ENCODE measurements at places on chromosomes 2 and 18. TPM values are rescaled to one million over a fixed set of nuclear protein-coding genes. Genes with fewer than 3 reads are reported as not detected.

DNA sequence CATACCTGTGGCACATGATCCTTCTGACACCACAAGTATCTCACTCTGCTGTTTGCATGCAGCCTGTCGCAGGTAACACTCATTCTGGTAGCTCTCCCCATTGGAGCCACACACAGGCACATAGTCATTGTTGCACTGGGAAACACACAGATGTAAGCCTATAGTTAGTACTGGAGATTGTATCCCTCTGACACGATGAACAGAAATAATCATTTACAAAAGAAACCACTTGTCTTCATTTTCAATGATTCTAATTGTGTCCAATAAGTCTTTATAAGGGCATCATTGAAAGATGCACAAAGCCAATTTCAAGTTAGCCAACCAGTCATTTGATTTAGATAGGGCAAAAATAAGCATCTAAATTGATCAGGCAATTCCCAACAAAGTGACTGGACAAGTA, 10.4 kb downstream of the TMEFF2 start:
- no peak for DNase-seq

DNA sequence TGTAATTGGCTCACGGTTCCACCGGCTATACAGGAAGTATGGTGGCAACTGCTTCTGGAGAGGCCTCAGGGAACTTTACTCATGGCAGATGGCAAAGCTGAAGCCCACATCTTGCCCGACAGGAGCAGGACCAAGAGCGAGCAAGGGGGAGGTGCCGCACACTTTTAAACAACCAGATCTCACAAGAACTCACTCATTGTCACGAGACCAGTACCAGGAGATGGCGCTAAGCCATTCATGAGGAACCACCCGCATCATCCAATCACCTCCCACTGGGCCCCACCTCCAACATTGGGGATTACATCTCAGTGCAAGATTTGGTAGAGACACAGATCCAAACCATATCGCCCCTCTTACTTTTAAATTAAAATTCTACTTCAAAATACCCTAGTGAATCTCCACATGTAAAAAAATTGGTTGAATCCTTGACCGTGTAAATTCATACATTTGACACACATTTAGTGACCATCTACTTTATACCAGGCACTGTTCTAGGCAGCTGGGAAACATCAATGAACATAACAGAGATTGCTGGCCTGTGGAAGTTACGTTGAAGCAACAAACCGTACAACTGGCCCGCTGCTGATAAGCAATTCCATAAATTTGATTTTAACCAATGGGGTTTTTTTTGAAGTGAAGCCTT, 87.6 kb downstream of the ALPK2 start:
- no peak for DNase-seq

DNA sequence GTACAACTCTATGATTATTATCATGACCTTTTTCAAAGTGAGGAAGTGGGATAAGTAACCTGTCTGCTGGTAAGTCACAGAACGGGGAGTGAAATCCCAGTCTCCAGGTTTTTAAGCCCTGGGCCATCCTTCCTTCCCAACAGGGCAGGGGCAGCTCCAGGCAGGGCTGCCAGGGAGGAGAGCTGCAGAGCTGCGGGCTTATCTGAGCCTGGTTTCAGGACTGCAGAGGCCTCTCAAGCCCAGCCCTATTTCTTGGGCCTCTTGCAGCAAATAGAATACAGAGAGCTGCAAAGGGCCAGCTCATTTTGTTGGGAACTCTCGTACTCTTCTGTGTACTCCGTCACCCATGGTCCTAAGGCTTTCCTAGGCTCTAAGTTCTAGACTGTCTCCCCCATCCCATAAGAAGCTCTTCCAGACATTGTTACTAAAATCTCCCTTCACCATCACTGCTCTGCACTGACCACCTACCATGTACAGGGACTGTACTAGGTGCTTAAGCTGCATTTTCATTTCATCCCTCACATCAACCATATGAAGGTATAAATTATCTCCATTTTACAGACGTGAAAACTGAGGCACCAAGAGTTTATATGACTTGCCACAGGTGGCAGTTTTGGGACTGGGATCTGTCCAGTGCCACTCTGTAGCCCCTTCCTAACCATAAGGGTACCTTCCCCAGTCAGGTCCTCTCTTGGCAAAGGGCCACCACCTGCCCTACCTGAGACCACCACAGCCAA, 3.1 kb downstream of the RAB11FIP5 start:
- no peak for DNase-seq

GRCh38 chr2:231960810-231961348, 634 bp upstream of the DIS3L2 start:
- no peak for DNase-seq

GRCh38 chr2:72003124-72003523, 144.5 kb downstream of the CYP26B1 start:
- DNase-seq, result no peak

DNA sequence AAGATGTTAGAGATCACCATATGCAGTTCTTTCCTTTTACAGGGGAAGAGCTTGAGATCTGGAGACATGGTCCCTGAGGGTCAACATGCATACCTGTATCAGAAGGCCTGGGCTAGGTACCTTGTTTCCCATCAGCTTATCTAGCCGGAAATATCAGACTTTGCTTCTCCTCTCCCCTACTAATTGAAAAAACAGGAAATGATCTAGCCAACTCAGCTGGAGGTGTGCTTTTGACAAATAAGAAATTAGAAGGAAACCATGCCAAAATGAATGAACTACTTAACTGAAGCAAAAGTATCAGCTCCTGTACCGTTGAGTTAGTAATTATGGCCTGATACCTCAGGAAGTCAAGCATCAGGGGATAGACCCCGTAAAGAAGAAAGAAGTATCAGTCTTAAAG, 20.4 kb downstream of the PKP4 start:
- DNase-seq, result peak; percentile 30

- no peak for DNase-seq
Measured at GRCh38 chr2:29723255-29724001, 198.0 kb downstream of the ALK start.

GRCh38 chr2:147425437-147426029, 419.3 kb upstream of the ACVR2A start:
- no peak for DNase-seq

HOXD13 gene
- total RNA-seq, result not detected

TMEM17 gene
- total RNA-seq, result 1.2 TPM

LYG2 gene
- total RNA-seq, result not detected
